CD4-positive, alpha-beta T cell treated with Interleukin-1 beta for 1 hour (primary cell): ENCODE measurements at places on chromosomes 6 and 20.

DNA sequence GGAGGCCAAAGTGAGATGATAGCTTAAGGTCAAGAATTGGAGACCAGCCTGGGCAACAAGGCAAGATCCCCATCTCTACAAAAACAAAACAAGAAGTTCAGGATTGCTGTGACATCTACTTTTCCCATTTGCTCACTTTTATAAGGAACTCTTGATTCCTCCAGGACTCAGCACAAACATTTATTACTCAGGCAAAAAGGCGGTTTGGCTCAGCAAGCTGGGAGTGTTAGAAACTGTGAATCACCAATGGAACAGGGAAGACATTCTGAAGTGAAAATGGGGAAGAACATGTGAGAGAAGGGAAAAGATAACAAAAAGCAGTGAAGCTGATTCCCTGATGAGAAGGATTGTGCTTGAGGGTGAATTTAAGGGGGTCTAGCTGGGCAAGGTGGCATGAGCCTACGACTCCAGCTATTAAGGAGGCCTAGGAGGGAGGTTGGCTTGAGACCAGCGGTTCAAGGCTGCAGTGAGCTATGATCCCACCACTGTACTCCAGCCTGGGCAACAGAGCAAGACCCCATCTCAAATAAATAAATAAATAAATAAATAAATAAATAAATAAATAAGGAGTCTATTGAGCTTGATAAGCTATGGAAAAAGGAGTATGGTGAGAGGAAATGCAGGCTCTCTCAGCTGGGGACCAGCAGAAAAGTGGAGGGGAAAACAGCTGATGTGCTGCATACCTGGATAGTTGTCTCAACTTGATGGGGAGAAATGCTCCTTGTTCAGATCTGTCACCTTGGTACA is 65.4 kb upstream of the HDDC2 start:
- no peak for DNase-seq

- DNase-seq: no peak
Measured at GRCh38 chr6:138415125-138415524, 11.1 kb downstream of the HEBP2 start.

DNA sequence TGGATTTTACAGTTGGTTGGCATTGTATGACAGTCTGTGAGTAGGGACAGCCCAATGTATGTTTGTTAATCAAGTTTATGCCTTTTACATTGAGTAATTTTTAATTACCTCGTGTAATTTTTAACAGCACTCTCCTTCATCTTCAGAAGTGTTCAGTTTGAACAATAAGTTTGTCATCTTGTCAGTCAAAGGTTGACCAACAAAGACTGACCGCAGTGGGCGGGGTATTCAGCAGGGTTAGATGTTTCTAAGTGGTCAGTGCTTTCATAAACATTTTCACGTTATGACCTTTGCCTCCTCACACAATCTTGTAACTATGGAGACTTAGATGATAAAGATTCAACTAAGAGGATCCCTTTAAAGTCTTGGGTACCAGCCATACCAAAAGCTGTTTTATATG is 40.8 kb downstream of the GFRA4 start:
- DNase-seq: no peak

- DNase-seq: no peak
Measured at GRCh38 chr20:6558341-6558740, 209.1 kb upstream of the BMP2 start.

- DNase-seq: no peak
Measured at GRCh38 chr6:69771158-69771906, 25.5 kb downstream of the LMBRD1 start.

DNA sequence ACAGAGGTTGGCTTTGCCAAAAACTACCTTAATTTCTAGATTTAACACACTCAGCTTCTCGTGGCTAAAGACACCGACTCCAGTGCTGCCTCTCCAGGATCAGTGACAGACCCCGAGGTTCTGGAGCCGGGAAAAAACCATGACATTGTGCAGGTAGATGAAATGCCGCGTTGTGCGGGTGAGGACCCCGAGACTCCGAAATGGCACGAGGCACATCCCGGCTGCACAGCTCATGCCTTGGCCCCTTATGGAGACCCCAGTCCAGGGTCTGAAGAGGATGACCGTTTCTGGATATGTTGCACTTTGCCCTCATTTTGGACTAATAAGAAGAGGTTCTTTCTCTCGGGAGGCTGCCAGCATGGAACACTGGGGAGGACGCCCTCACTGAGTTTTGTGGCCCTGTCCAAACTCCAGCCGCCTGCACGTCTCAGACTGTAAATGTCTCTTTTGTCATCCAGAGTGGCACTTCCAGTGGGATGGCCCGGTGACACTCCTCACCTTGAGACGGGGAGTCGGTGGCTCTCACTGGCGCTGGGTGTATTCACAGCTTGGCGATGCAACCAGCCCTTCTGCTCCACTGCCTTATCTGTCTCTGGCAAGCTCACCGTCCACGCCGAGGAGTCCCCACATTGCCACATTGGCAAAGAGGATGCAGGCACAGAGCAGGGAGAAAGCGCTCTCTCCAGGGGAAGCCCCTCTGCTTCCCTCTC is 245.2 kb downstream of the SMOC2 start:
- no peak for DNase-seq

GRCh38 chr20:46135856-46136633 is 17.9 kb downstream of the CD40 start:
- DNase-seq: no peak

DNA sequence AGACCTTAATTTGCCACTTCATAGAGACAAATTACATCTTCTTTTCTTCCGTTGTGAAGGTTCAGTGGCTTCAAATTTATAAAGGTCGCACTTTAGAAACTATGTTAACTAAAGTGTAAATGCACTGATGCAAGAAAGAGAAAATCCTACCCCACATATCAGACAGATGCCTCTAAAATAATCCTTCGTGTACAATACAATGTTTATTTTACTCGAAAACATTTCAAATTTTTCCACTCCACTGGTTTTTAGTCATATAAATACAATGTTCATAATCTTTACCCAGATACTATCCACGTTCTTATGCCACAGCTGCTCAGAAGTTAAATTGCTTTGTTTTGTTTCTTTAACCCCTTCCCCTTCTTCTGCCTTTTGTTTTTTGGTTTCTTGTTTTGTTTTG is 140.3 kb upstream of the LAMP5 start:
- no peak for DNase-seq

DNA sequence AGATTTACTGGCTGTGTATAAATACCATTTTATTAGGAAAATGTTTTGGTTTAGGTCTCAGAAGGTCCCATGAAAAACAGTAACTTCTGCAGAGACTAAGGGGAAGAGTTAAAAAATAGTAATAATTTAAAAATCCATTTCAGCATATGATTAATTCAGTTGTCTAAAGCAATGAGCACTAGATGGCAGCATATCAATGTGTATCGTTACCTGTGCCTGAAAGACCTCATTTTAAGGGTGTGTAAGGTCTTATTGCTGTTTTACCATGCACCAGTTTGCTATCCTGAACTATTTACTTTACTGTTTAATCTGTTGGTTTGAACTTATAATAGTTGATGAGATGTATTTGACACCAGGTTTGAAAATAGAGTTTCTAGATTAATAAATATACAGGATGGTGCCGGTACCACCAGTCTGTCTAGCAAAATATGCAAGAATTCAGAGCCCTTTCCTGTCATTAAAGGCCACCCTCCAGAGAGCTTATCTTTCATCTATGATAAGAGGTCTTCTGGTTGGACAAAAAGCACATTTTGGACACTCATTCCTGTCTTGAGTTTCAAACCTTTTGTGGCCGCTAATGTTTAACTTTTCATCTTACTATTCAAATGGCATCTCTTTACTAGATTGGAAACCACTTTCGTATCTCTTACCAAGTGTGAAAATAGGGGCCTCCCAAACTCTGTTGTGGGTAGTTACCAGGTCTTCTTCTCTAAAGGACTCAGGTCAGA is 8.9 kb upstream of the AHI1 start:
- no peak for DNase-seq

GRCh38 chr20:45959956-45960630 is 11.9 kb downstream of the ZNF335 start:
- no peak for DNase-seq

- DNase-seq: peak; percentile 80
Measured at GRCh38 chr6:107657755-107658461, 166.2 kb downstream of the SCML4 start.

DNA sequence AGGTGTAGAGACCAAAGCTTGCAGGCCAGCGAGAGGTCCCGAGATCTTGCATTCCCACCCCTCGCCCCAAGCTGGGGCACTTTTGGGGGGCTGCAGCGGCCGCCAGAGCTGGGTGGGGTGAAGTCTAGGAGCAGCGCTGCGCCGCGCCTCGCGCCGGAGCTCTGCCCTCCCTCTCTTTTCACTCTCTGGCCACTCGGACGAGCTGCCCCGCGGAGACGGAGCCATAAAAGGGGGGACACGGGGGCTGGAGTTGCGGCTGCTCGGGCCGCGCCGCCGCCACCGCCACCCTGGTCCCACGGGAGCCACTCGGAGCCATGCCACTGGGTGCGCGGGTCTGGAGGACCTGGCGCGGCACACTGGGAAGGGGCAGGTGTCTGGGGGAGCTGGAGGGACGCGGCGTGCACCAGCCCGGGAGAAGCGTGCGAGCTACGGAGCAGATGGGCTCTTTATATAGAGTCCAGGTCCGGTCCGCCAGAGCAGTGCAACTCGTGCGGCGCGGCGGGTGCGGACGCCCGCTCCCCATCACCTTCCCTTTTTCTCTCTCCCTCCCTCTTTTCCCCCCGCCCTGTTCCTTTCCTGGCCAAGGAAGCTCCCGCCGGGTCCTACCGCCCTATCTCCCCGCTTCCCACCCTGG is 687 bp upstream of the HTR1B start:
- no peak for DNase-seq

- no peak for DNase-seq
Measured at GRCh38 chr20:1973601-1974440, 20.0 kb downstream of the PDYN start.
